HTR-8/SVneo (cell line): ENCODE measurements at places on chromosomes 13 and 19.

DNA sequence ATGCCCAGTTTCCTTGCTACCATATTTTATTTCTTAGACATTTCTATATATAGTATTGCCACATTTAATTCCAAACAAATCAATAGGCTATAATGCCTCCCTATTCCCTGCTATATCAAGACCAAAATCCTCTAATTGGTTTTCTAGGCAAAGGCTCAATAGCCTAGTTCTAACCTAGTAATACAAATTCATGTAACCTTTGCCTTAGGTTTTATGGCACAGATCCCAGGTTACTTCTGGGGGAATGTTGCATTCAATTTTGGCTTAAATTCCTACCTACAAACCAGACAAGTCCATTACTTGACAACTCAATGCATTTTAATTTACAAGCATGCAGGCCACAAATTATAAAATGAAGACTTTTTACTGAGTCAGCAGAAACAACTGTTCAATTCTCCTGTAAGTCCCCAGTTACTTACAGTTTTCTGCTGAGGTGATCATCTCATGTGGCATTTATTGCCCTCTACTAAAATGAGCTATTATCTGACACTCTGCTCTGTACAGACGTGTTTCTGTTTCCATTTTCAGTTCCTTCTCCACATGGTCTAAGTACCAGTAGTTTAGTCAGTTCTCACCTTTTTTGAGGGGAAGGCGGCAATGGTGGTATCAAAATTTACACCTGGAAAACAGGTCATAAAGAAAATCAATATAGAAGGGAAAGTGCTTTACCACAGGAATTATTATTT is 11.7 kb downstream of the KCNRG start:
- DNase-seq, result no peak

- no peak for DNase-seq
These were observed 338.0 kb downstream of the EFNB2 start for GRCh38 chr13:106197496-106197895.

DNA sequence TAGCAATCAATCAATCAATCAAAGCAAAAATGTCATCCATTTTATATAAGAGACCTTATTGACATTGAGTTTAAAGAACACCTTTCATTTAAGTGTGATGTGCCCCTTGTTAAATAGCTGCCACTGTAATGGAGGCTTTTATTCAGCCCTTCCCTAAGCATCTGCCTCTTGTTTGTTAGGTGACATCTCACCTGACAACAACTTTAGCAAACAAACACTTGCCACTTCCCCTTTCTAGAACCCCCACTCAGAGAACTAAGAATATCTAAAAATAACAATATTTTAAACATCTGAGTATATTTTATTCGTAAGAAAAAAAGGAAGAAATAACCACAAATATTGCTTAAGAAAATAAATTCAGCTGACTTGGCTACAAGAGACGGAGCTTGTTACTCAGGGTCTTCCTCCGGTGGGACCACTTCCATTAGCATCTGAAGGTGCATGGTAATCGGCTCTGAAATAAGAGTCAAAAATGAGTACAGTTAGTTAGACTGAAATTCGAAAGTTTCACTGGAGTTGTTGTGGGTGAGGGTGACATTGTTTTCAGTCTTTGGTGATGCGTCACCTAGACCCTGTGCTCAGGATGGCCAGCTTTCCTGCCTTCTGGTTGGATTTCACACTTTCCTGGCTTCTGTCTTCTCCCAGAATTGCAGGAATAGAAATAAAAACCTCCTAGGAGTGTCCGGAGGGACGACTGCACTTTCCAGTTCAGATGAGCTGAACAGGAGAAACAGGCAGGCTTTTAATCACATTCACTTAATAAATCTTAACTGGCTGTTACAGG is 39.1 kb downstream of the SLC7A9 start:
- DNase-seq, result peak; percentile 87

DNA sequence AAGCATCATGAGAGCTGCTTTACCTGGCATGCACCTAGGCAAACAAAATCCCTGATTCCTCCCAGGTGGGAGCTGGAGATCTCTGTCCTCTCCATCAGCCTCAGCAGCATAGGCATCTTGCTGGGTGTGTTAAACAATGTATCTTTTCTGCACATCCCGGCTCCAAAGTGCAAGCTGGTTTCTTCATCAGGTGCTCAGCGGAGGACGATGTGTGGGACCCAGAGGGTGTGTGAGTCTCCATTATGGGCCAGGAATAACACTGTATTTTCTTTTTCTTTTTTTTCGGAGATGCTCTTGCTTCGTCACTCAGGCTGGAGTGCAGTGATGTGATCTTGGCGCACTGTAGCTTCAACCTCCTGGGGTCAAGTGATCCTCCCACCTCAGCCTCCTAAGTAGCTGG is 9.9 kb downstream of the CNFN start:
- no peak for DNase-seq

GRCh38 chr13:113918580-113918979 is 54.7 kb upstream of the GAS6 start:
- no peak for DNase-seq

GRCh38 chr19:38233740-38234251 is 9.8 kb upstream of the DPF1 start:
- DNase-seq, result peak; percentile 79

DNA sequence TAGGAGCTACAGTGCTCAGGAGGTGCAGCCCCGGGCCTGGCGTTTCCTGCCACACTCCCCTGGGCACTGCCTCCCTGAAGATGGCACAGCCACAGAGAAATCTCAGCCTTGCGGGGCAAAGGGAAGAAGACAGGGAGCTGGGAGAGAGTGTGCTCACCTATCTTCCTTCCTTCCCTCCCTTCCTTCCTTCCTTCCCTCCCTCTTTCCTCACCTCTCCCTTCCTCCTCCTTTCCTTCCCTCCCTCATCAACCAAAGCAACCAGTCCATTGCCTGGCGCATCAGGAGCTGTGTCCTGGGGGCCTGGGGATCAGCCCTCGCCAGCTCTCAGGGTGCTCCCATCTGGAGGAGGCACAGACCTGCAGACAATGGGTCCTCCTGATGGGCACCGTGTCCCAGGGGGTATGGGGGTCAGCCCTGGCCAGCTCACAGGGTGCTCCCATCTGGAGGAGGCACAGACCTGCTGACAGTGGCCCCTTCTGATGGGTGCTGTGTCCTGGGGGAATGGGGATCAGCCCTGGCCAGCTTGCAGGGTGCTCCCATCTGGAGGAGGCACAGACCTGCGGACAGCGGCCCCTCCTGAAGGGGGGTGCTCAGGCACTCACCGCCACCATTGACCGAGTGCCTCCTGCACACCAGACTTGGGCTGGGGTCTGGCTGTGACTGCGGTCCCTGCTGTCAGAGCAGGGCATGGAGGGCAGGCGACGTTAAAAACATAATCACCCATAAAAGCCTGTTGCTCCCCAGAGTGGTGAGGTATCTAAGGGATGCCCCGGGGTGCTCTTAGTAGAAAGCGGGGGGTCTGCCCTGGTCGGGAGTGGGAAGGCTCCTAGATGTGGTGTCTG is 120.2 kb downstream of the URI1 start:
- DNase-seq, result no peak

DNA sequence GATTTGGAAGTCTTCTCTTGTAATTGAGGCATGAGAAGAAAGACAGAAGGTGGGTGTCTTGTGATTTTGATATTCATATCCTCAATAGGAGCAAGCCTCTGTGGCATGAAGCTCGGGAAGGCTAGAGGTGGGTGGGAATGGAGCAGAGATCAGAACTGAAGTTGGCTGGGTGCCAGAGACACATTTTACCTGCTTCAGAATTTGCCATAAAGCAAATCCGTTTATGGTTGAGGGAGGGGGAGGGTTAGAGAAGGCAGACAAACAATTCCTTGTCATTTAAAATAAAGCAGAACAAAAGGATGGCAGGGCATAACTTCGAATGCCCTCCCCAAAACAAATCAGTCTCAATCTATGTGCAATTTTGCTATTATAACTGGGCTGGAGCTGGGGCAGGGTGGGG is 305.9 kb downstream of the KLF5 start:
- no peak for DNase-seq

GRCh38 chr19:711254-711653 is 2.5 kb downstream of the PALM start:
- no peak for DNase-seq

GRCh38 chr19:4979211-4979807 is 10.4 kb downstream of the KDM4B start:
- DNase-seq, result no peak

DNA sequence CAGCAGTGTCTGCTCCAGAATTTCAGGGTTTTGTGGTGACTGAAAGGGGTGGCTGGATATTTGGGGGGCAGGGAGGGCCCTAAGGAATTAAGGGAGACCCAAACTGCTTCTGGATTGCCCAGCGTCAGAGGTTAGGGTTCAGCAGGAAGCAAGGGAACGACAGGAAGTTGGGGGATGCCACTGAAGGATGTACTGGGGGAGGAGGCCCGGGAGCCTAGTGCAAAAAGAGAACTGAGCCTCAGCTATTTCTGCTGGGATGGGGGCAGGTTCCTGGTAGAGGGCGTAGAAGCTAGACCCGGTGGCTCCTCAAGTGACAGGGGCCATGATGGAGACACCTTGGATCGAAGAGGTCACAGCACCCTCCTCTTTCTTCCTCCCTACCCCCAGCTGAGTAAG is 1.1 kb downstream of the CYP2S1 start:
- DNase-seq, result no peak

GRCh38 chr19:47742634-47743033 is 2.7 kb upstream of the NOP53 start:
- DNase-seq, result no peak

GRCh38 chr13:36420437-36420891 is 11.8 kb upstream of the CCNA1 start:
- peak; percentile 54 for DNase-seq

DNA sequence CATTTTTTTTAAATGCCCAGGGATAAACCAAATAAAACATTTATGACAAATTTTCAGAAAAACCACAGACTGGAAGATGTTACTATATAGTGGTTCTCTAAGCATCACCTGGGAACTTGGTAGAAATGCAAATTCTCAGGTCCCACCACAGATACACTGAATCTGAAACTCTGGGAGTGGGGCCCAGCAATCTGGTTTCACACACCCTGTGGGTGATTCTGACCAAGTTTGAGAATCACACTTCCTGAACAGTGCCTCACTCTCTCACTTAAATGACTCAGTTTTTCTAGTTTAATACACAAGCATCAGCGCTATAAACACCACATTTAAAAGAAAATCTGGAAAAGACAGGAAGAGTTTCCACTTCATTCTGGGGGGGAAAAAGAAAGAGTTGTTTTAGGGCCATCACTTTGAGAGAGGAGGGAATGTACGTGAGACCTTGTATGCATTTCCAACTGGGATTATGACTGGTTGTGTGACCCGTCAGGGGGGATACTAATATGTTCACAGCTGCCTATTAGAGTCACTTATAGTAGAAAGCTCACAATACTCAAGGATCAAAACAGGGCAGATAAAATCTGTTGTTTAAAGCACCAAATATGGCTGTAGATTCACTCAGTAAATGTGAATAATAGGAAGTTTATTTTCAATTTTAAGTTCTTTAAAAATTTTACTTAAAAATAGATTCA is 567.7 kb downstream of the GPC6 start:
- no peak for DNase-seq

DNA sequence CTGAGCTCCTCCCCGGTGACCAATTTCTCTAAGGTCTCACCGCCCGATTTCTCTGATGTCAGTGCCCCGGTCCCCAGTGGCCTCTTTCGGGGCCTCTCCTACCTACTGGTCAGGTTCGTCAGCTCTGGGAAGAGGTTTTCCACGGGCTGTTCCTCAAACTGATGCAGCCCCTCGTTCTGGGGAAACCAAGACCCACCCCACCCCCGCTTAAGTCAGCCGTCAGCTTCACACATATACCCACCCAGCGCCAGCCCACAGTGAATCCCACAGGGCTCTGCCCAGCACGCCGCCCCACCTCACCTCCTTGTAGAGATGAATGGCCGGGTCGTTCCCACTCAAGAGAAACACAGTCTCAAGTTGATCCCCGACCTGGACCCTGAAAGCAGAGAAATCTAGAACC is 3.4 kb downstream of the KPTN start:
- DNase-seq, result no peak

DNA sequence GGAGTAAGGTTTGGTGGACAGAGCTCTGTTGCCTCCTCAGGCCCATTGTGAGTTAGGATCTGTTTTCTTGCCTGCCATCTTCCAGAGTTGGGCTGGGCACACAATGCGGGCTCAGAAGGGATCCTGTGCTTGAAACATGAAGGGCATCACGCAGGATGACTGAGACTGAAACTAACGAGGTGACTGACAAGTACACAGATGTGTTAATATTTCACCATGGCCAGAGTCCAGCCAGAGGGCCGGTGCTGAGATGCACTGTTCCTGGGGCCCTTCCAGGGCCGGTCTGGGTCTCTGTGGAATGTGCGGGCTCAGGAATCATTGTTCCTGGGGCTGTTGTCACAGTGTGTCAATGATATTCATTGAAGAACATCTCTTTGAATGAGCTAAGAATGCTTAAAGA is 163.7 kb downstream of the URI1 start:
- DNase-seq, result no peak

GRCh38 chr13:45178349-45179162 is 22.3 kb downstream of the KCTD4 start:
- no peak for DNase-seq

DNA sequence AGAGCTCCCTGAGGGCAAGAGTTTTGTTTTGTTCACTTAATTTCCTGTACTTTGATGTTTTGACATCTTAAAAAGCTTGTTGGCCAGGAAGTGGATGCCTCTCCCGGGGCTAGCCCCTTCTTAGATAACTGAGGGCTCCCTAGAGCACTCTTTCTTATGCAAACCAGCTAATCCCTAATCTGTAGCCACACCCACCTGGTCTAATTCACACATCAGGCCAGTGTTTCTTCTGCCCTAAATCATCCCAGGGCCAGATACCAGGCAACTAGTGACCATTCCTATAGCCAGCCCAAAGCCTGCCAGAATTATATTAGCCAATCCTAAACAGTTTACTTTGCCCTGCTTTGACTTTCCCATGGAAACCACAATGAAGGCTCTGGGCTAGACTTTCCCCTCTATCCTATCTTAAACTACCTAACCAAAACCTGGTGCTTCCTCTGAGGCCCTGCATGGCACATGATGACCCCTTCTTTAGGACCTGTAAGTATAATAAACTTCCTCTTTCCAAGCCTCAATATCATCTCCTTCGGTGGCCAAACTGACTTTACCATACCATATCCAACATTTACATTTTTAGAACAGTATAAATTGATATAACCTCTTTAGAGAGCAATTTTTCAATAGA is 24.8 kb downstream of the WBP4 start:
- DNase-seq, result no peak

DNA sequence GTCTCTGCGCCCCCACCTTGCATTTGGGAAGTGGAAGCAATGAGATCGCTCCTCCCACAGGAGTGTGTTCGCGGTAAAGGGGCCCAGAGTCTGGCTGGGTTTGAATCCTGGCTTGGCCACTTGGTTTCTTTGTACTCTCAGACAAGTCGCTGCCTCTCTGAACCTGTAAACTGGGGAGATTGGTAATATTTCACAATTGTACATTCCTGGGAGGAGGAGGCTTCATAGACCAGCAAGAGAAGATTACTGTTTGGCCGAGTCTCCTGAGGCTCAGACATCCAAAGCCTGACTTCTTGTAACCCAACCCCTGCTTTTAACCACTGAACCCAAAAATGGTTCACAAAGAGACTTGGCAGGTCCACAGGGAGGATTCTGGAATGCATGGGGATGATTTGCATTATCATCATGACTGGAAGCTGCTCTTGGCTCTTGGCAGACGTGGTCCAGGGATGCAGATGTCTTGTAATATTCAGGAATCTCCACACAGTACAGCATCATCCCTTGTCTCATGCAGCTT is 13.6 kb upstream of the STRN4 start:
- DNase-seq, result no peak
